ENCODE measurements at places on chromosomes 5 and 9.

DNA sequence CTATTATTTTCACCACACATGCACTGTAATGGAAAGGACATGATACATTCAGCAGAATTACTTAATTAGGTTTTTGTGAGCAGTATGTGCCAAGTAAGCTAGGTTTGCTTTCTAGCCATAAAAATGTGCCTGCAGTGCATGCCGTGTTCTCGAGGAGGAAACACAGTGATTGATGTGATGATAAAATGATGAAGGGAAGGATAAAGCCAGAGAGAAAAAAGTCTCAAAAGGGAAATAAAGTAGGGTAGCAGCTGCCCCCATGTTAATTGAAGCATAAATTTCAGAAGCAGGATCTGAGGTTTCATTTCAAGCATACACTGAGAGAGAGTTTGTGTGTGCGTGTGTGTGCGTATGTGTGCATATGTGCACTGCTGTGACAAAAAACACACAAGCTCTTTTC is 714.2 kb upstream of the C9orf72 start:
- no peak for DNase-seq

DNA sequence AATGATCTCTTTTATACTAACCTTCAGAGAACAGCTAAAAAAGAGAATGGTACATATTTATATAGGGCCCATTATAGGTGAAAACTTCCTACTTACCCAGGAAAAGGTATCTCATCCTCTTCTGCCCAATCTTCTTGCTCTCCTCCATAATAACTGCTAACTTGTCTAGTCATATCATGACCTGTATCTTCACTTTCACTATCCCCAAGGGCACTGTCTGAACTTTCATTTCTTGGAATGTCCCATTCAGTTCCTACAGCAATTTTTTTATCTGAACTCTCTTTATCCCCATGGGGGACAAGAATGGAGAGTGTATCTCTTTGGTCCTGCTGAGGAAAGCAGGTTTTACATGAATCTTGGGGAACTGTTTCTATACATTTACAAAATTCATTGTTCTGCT is 36.4 kb upstream of the RAPGEF6 start:
- DNase-seq = no peak

DNA sequence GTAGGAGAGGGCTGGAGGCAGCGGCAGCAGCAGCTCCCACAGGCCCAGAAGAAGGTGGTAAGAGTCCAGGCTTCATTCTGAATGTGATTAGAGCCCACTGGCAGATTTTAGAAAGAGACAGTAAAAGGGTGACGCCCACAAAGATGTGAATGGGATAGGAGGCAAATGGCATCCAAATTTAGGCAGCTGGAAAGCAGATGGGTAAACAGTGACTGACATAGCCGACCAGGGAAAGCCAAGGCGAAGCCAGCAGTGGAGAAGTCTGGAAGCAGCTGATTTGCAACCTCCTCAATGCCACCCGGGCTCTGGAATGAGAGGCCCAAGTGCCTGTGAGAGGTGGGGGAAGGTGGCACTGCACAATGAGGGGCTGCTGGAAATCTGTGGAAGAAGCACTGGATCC is 103.3 kb downstream of the C5orf15 start:
- DNase-seq = no peak

- no peak for DNase-seq
Measured at GRCh38 chr9:6692433-6692832, 46.9 kb upstream of the GLDC start.

DNA sequence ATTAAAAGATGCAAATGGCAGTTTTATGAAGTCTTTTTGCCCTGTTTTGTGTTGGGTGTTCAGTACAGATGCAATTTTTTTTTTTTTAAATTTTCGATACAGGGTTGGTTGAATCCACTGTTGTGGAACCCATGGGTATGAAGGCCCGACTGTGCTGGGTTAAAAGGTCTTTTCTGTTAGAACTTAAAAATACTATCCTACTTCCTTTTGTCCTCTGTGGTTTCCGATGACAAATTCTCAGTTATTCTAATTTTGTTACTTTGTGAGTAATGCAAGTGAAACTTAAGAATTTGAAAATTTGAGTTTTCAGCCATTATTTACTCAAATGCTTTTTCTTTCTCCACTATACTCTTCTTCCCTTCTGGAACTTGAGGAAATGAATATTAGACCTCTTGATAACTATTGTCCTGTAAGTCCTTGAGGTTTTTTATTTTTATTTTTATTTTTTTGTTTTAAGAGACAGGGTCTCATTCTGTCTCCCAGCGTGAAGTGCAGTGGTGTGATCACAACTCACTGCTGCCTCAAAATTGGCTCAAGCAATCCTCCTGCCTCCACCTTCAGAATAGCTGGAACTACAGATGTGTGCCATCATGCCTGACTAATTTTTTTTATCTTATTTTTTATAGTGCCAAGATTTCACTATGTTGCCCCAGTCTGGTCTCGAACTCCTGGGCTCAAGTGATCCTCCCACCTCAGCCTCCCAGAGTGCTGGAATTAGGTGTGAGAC is 67.5 kb downstream of the ZCCHC7 start:
- no peak for DNase-seq
